RWPE1 (cell line): ENCODE measurements at places on chromosomes 5 and 9.

DNA sequence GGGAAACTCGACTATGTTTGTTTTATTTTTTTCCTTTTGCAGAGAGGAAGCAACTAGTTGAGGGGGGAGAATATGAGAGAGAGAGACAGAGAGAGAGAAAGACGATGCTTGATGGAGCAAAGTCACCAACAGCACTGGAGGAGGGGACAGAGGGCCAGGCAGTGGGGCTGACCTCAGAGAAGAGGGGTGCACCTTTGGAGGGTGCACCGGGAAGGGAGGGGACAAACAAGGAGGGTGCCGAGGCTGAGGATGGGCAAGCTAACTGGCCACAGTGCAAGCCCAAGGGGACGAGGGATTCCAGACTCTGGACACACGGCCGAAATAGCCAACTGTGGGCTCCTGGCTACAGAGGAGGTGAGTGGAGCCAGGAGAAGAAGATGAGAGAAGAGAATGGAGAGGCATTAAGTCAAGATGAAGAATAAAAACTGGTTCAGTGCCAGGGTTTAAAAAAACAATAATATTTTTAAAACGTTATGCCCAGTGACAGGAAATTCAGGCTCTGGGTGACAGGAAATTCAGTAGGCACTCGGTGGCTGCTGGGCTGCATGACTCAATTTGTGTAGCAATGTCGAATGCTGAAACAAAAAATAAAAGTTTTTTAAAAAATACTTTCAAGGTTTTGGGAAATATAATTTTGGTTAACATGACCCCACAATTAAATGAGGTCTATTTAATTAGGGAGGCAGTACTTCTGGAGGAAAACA, 13.3 kb upstream of the GLRX start:
- no peak for DNase-seq

DNA sequence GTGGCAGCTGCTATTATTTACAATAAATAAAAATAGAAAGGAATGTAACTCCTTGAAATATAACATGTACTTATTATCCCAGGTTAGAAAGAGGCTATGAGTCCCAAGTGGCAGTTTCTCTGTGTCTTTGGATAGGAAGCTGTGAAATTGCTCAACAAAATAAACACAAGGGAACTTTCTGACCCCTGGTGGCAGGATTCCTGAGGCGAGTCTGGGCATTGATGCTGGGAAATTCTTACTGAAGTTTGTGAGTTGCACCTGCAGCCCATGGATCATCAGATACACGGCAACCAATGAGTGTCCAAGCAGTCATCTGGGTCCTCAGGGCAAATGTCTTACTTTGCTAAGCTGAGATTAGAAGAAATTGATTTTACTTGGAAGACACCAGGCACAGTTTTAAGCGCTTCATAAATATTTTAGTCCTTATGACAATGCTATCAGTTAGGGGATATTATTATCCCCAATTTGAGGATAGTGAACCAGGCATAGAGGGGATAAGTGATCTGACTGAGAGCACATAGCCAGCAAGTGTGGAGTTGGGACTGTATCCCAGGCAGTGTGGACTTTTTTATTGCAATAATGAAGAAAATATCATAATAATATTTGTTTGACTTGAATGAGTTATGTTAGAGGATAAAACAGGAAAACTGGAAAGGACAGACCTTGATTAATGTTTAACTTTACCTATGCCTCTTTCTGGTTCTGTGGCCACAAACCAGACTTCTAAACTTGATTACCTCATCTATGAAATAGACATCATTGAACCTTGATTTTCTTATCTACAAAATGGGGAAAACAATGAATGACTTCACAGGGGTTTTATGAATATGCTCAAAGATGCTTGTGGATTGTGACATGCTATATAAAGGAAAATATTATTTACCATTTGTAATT, 265.5 kb upstream of the ADAMTSL1 start:
- DNase-seq: peak; percentile 38

- no peak for DNase-seq
Measured at GRCh38 chr9:79799691-79800335, 228.0 kb downstream of the TLE4 start.

- DNase-seq: no peak
Measured at GRCh38 chr5:129110742-129111141, 16.2 kb downstream of the ISOC1 start.

GRCh38 chr5:79436224-79436623, 77.7 kb downstream of the HOMER1 start:
- peak; percentile 52 for DNase-seq

DNA sequence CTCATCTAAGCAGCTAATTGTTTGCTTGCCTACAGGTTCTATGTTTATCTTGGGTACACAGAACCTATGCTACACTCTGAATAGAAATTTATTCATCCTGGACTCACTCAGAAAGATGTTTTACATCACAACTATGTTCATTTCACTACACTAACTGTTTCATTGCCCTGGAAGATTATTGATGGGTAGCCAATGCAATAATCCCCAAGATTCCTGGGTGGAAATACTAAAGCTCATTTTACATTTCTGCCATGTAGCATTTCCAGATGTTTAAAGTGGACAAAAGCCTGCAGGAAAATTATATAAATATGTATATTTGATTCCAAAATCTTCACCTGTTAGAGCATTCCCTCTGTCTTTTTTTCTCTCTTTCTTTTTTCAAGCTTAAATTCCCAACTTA, 51.9 kb upstream of the IL7R start:
- DNase-seq: no peak
